Right ventricle myocardium inferior (tissue), 1 donor: ENCODE measurements at places on chromosomes 7 and 10. TPM values are rescaled to one million over a fixed set of nuclear protein-coding genes. Genes with fewer than 3 reads are reported as not detected.

SSC4D gene
- total RNA-seq: 1.3 TPM

GPR146 gene
- 30.6 TPM for total RNA-seq

OR6B1 gene
- total RNA-seq: not detected

ANKRD61 gene
- total RNA-seq: not detected

CLRN3 gene
- total RNA-seq: not detected

DNA sequence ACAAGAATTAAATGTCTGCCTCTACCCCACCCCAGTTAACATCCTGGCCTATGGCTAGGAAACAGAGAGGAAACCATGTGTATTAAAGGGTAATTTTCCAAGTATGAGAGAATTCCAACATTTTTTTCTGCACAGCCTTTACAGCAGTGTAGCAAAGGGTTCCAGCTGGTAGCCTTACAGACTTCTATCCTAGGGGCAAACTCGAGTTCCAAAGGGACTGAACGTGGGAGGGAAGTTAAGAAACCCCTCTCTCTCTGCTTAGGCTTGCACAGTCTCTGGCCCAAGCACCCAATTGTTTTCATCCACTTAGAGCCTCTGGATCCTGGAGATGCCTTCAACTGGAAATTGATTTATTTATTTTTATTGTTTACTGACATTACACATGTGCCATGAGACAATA lies 60.3 kb downstream of the SLC16A12 start:
- no peak for DNase-seq

DNA sequence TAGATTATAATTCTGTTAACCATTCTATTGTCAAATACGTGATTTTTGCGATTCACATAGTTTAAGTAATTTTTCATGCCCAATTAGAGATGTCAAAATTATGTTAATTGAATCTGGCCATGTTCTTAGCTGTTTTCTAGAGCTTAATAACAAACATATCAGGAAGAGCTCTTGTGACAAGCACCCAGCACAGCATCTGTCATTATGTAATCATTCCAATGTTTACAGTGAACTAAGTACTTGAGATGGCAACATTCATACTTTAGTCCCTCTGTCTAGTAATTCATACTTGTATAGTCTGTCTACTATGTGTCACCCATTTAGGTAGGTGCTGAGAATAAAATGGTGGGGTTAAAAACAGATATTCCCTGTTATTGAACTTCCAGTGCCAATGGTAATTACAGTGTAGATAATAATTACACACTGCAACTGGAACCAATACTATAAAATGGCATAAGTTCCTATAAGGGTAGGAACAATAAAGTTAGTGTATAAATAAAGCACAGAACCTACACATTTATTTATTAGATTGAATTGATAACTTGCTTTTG lies 55.2 kb downstream of the ZEB1 start:
- DNase-seq: no peak

- no peak for DNase-seq
Observed at GRCh38 chr7:106824458-106824857, 40.6 kb upstream of the PIK3CG start.

DNA sequence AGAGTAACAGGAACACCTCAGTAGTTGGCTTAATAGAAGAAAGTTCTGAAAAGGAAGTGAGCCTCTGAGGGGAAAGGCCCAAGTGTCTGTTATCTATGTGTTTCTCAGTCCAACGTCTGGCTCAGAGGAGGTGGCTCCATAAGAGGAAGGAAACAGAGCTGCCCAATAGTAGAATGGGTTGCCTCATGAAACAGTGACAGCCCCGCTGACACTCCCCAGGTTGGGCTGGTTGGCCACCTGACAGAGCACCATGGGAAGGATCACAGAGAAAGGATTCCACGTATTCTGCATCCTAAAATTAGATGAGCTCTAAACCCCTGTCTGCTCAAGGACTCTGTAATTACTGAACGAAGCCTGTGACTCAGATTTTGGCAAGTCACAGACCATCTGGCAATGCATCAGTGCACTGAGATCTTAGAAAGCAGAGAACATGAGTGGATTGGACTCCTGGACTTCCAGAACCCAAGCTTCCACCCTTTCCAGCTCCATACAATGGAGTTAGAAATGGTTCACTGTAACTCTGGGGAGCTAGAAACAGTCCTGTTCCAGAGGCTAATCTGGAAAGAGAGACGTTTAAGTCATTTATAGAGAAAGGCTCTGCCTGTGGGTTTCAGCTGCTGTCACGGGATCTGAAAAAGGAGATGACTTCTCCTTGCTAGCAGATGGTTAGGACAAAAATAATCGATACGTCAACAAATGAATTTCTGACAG lies 2.9 kb downstream of the PKD2L1 start:
- DNase-seq: no peak

- DNase-seq: no peak
Observed at GRCh38 chr10:71216751-71217265, 4.4 kb downstream of the UNC5B start.

- DNase-seq: no peak
Observed at GRCh38 chr7:65295409-65295808, 78.2 kb upstream of the ZNF92 start.
